ENCODE measurements at places on chromosomes 5 and 9. TPM values are rescaled to one million over a fixed set of nuclear protein-coding genes. Genes with fewer than 3 reads are reported as not detected.

DNA sequence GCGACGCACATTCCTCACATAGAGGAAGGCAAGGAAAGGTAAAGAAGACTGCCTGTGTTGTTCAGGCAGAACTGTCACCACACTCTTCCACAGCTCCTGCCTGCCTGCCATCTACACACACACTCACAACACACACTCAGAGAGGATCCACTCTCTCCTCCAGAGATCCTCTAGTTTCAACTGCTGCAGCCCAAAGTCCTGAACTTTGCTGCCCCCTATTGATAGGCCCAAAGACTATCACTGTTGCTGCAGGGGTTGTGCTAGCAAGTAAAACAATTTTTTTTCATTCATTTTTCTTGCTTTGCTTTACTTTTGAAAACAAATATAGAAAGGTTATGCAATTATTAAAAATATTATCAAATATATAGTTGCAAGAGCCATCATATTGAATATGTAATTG, 5.9 kb upstream of the CFAP90 start:
- peak; percentile 10 for DNase-seq
- H3K27ac ChIP-seq, result no peak overlapping the region
- no peaks in the 10 kb centered on the region for H3K4me1 ChIP-seq

DNA sequence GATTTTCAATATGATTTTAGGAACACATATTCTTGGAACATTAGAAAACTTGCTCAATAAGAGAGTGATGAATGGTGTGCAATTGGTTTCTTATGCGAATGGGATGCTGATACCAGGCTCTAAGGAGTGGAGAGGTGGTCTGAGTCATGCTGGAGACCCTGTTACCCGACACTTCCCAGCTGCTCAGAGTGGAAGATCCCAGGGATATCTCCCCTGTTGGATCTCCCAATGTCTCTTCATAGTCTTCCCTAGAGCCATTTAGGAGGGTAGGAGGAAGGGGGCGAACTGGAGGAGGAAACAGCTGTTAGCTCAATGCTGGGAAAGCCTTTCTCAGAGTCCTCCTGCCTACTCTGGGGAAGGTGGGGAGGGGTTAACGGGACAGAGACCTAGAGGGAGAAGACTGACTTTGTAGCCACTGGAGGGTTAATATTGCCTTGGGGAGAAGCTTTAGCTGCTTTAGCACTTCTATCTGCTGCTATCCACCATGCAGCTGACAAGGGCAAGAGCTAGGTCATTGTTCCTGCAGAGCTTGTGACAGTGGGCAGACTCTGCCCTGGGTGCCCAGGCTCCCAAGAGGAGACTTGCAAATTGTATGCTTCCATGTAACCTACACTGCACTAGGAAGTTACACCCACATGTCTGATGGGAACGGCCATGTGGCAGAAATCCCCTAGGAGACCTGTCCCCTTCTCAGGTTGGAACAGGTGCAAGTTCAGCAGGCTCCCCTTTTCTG, 301.0 kb downstream of the GADD45G start:
- DNase-seq, result no peak
- H3K27ac ChIP-seq, result no peak overlapping the region
- no peaks in the 10 kb centered on the region for H3K27me3 ChIP-seq
- no peak overlapping the region for H3K4me3 ChIP-seq
- no peaks in the 10 kb centered on the region for H3K4me1 ChIP-seq

DNA sequence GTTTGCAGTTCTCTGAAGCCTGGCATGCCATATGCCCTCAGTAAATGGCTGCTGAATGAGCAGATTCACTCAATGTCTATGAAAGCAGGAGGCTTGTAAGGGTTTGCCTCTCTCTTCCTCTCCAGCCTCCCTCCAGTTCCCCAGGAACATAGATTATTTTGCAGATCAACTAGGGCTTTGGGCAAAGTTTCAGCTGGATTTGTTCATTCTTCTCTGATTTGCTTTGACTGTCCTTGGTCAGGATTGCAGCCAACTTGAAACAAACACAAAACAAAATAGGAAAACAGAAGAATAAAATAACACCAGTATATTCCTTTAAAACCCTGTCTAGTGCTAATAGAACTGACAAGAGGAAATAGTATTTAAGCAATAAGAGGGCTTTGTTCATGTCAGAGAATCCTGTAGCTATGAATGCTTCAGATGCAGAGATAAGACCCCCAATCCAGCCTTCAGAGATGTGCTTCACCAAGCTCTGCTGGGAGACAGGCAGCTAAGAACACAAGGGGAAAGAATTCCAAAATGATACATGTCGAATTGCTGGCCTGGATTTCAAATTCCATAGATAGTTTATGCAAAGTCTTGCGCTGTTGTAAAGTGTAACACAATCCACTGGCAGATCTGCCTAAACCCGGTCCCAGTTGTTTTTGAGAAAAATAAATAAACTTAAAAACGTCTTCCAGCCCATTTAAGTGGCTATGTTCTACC, 174.3 kb downstream of the PAPPA start:
- no peaks in the 10 kb centered on the region for H3K36me3 ChIP-seq
- H3K27ac ChIP-seq, result no peak overlapping the region
- H3K4me1 ChIP-seq, result no peaks in the 10 kb centered on the region
- H3K4me3 ChIP-seq, result no peak overlapping the region
- DNase-seq, result no peak

DNA sequence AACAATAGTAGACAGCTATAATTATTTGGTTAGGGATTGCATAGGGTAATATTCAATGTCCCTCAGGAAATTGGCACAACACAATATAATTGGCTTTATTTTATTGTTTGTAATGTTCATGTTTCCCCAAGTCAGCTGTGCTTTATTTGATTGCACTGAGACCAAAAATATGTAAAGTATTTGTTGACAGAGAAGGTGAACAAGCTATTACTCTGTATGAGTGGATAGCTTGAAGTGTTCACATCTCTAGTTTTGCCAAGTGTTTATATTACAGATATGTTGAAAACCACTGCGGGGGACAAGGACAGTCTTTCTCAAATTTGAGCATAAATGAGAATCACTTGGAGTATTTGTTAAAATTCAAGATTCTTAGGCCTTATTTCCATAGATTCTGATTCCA, 83.3 kb downstream of the RAB3C start:
- no peak overlapping the region for H3K27ac ChIP-seq
- no peaks in the 10 kb centered on the region for H3K27me3 ChIP-seq
- no peak overlapping the region for H3K4me3 ChIP-seq

GRCh38 chr5:111144352-111144930, 52.3 kb downstream of the WDR36 start:
- no peak for DNase-seq
- H3K27ac ChIP-seq, result no peak overlapping the region
- H3K4me1 ChIP-seq, result no peaks in the 10 kb centered on the region
- no peak overlapping the region for H3K4me3 ChIP-seq
- no peaks in the 10 kb centered on the region for H3K27me3 ChIP-seq

GRCh38 chr5:93887678-93888077, 146.3 kb upstream of the POU5F2 start:
- DNase-seq, result no peak
- no peak overlapping the region for H3K27ac ChIP-seq
- no peak overlapping the region for H3K4me3 ChIP-seq
- no peaks in the 10 kb centered on the region for H3K36me3 ChIP-seq

- no peak overlapping the region for H3K4me3 ChIP-seq
- H3K27me3 ChIP-seq, result no peaks in the 10 kb centered on the region
- H3K27ac ChIP-seq, result no peak overlapping the region
Measured at GRCh38 chr5:63125392-63125791, 546.8 kb downstream of the LRRC70 start.

DNA sequence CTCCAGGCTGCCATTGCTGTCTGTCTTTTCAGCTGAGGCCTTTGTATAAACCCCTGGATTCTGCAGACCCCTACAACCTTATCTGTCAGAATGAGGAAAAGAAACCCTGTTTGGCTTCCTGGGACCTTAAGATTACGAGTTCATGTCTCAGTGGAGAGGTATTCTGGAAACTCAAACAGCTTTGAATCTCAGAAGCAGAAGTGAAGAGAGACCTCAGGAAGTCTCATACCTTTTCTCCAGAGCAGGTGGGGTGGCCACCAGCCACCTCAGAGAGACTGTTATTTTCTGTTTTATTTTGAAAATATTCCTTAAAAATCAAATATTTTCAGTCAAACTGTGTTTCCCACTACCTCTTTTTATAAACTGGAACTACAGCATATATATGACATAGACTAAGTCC, 457.5 kb downstream of the TMEM232 start:
- H3K4me3 ChIP-seq, result no peak overlapping the region
- H3K27me3 ChIP-seq, result no peaks in the 10 kb centered on the region
- no peak overlapping the region for H3K27ac ChIP-seq

DNA sequence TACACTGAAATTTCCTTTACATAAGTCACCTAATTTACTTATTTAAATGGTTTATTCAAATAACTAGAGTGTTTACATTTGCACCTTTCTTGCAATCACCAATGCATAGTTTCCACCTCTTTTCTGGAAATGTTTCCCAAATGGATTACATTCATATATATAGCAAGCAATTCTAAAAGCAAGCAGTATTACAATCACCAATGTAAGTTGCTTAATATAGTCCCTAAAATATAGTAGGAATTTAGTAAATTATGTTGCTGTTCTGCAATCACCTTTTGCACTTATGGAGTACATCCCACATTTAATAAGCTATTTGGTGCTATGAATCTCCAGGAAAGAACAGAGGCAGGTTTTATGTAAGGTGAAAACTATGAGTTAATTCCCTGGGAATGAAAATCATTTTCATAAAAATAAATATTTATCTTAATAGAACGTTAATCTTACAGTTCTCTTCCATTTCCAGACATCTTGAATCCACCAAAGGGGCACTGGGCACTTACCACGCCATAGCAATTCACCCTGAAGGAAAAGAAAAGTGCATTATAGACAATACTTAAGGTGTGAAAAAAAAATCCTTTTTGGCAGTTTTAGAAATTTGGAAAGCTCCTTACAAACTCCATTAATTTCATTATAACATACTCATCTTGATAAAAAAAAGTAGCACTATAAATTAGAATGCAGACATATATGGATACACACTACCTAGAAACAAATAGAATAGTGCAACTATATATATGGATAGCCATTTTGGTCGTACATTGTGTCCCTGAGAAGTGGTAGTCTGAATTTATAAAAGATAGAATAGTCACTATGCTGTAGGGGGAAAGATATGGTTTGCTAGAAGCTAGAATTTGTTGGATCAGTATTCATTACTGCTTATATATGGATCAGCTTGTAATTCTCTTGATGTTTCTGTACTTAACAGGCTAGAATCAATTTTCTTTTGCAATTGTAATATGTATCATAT, 47.1 kb downstream of the ALDH1A1 start:
- no peak overlapping the region for H3K27ac ChIP-seq
- no peaks in the 10 kb centered on the region for H3K4me1 ChIP-seq
- no peak for DNase-seq
- H3K4me3 ChIP-seq, result no peak overlapping the region
- peaks cover 23% of the 10 kb centered on the region for H3K36me3 ChIP-seq

TAF11L3 gene
- not detected for total RNA-seq

RMND5B gene
- total RNA-seq, result 149 TPM

All from transverse colon (tissue), 4 donors.